HT-29 (cell line): ENCODE measurements at places on chromosomes 2 and 18.
A peak's percentile ranks its signal among the peaks of the same experiment; 100 is the strongest.

DNA sequence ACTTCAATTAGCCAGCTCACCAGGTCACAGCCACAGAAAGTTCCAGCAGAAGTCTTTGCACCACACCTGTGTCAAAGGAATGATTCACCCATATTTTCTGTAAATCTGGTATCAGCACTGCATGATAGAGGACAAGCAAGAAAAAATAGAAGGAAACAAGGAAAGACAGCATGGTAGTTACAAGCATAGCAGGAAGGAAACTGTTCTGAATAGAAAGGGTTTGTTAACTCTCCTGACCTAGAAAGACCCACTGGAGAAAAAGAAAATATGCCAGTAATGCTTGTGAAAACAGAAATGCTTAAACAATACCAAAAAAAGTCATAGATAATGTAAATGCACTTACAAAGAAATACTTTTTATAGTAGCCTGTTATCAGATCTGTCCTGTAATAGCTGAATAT lies 40.8 kb downstream of the SCRN3 start:
- DNase-seq: no peak

DNA sequence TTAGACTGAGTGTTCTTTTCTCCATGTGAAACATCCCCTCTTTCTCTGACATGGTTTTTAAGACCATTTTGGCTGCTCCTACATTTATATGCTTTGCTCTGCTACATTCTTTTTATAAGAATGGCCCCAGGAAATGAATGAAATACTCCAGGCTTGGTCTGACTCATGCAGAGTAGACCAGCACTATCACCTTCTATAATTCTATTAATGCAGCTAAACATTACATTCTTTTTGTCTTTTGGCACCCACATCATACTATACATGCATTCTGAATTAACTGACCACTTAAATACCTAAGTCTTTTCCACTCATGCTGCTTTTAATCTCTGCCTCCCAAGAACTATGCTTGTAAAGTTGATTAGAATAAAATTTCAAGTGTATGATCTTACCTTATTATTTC lies 94.1 kb downstream of the AAK1 start:
- no peak for DNase-seq

DNA sequence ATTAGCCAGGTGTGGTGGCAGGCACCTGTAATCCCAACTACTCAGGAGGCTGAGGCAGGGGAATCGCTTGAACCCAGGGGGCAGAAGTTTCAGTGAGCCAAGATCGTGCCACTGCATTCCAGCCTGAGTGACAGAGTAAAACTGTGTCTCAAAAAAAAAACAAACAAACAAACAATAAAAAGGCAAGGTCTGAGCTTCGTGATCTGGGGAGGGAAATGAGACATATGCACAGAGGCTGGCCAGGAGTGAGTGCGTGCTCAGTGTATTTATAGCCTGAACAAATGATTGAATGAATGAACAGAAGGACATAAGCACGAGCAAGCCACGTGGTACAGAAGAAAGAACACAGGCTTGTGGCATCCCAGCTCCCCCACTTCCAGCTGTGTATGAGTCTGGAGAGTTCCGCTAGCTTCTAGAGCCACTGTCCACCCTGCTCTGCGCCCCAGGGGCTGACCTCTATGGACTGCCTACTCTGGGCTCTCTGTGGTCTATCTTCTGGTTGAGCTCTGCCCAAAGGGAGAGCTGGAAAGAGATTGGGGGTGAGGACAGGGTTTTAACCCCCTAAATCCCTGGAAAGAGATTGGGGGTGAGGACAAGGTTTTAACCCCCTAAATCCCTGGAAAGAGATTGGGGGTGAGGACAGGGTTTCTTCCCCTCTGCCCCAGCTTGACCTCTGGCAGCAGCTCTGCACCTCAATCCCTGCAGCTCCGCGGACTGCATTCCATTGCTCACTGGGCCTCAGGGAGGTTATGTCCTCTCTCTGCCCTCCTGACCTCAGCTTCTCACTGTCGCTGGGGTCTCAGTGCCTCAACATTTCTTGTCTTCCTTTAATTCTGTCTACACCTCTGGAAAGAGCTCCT lies 11.0 kb upstream of the ROCK2 start:
- DNase-seq: no peak

- no peak for DNase-seq
These were observed 104.6 kb downstream of the RTN4 start for GRCh38 chr2:54945391-54946219.

- DNase-seq: no peak
These were observed 84.9 kb downstream of the ACKR3 start for GRCh38 chr2:236654496-236654895.

DNA sequence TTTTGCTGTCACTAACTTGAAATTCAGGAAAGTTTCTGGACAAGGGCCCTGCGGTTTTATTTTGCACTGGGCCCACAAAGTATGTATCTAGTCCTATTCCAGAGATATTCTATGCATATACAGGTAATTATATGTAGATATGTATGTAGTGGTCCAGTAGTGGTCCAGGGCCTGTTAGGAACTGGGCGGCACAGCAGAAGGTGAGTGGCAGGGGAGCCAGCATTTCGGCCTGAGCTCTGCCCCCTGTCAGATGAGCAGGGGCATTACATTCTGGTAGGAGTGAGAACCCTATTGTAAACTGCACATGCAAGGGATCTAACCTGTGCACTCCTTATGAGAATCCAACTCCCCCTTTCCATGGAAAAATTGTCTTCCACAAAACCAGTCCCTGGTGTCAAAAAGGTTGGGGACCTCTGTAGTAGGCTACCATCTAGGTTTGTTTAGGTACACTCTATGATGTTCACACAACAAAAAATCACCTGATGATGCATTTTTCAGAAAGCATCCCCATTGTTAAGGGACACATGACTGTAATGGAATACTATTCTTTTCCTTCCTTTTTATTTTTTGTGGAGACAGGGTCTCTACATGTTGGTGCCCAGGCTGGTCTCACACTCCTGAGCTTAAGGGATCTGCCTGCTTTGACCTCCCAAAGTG lies 2.8 kb upstream of the PPP4R3B start:
- peak; percentile 47 for DNase-seq

GRCh38 chr2:42025151-42025582 lies 22.7 kb upstream of the PKDCC start:
- DNase-seq: no peak

- peak; percentile 46 for DNase-seq
These were observed 100.1 kb downstream of the THADA start for GRCh38 chr2:43495727-43496126.

DNA sequence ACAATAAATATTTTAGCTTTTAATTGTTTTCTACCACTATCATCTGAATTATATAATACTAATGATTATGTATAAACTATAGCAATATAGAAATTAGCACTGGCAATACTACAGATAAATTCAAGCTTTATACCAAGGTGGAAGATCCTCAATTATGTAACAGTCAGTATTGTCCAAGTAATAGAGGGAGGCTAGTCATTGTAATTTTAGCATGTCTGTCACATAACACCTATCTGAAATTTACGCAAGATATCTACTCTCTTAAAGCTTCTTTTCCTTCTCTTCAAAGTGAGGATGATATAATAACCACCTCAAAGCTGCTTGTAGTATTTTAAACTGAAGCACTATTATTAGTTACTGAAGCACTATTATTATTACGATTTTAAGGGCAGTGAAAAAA lies 12.2 kb downstream of the KCNJ3 start:
- DNase-seq: no peak

DNA sequence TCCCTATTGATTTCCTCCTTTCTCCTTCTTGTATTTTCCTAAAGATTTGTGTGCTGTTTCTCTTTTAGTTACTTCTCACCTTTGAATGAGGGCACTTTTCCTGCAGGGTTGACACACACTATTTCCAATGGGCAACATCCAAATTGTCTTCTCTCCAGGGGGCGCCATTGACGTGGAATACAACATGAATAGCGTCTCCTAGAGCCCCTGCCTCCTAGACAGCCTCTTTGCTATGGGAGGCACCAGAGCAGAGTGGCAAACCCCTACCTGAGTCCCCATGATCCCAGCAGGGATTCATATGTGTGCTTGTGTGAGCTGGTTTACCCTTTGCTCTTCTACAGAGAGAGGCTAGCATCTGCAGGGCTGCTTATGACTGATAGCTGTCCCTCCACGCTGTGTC lies 61.3 kb upstream of the ITSN2 start:
- DNase-seq: peak; percentile 70

- peak; percentile 36 for DNase-seq
These were observed 72.5 kb downstream of the GNAL start for GRCh38 chr18:11761553-11761952.

DNA sequence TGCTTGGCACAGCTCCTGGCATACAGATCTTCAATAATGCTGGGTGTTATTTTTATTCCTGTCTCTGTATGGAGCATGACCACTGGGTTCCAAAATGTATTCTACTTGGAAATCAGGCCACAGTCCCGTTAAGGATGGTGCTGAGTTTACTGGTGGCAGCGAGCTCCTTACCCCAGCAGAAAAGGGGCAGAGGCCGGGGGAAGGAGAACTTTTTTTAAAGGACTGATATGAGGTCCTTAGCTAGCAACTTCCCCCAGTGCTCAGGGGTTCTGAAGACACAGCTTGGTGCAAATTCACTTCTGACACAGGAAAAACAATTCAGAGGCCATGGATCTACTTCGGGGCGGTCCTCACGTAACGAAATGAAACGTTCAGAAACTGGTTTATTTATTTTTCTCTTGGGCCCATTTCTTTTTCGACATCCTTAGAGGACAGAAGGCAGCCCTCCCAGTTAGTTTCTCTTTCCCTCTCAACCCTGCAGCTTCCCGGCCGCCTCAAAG lies 872 bp downstream of the RDH14 start:
- DNase-seq: no peak

DNA sequence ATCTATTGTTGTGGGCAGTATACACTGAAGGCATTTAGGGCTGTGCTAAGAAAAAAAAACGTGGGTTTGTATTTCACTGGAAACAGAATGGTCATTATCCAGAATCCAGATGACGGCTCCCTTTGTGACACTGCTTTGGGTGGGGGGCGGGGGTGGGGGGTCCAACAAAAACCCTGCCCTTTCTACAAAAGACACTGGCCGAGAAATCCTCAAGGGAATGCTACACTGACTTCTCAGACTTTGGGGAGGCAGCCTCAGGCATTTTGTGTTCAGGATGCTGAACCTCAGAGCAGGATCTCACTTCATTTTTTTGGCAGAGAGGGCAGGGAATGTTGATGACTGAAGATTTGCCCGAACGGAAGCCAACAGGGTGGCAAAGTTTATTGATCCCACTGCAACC lies 417.1 kb downstream of the HRH4 start:
- no peak for DNase-seq

DNA sequence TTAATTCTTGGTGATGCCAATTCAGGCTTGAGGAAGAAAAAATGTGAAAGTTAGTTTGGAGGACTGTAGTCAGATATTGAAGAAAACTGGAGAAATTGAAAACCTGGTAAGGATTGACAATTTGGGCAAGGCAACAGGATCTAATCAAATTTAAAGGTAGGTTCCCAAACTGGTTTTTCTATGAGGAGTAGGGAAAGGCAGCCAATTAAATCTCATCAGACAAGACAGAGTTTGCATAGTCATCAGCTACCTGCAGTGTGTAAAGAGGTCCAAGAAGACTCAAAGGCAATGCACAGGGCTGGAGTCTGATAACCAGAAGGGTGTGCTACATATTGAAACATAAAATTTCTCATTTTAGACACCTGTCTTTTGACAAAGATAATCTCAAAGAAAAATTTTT lies 16.0 kb upstream of the CAB39 start:
- DNase-seq: no peak

- DNase-seq: peak; percentile 59
These were observed 73.9 kb upstream of the LPIN2 start for GRCh38 chr18:3086871-3087270.

DNA sequence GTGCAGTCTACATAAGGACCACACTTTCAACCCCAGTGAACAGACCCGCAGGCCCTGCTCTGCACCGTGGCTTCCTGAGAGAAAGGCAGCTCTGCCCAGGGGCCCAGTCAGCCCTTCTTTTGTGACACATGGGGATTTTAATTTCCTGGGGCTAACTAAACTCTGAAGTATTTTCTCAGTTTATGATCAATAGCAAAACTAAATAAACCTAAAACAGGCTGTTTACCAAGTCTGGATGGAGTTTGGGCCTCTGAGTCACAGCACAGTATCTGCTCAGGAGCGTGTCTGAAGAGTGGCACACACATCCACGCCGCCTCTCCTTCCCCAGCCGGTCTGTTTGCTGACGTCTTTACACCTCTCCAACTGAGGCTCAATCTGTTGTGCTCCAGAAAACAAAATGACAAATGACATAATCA lies 72.3 kb downstream of the LDLRAD4 start:
- DNase-seq: no peak

GRCh38 chr2:231640641-231641111 lies 48.0 kb downstream of the TEX44 start:
- peak; percentile 50 for DNase-seq

DNA sequence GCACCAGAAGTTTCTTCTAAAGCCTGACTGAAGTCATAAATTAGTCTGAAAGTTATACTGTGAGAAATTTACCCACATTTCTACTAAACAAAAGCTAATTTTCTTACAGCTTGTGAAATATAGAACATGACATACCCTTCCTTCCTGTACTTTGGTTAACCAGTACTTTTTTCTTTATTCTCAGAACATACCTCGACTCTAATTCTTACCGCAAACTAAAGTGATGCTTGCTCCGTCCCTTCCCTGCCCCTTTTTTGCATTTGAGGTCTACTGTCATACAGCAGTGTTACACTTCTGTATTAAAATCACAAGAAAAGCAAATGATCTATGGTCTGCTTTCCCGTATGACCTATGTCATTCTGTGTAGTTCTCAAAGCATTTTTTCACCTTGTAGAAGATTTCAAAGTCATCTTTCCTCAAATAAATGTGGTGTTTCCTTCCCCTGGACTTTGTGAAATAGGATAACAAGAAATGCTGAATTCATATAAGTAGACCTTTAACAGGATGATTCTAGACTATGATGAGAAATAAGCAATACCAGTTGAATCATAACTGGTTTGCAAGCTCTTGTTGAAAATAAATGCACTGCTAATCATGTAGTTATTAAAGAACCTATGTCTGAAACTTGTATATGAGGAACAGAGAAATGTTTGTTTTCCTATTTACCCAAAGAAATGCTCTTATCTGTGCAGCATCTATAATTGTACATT lies 30.4 kb downstream of the CYTIP start:
- no peak for DNase-seq

- no peak for DNase-seq
These were observed 294.0 kb downstream of the DSC3 start for GRCh38 chr18:30748541-30748940.

GRCh38 chr2:240590681-240591111 lies 4.2 kb downstream of the CAPN10 start:
- DNase-seq: no peak

DNA sequence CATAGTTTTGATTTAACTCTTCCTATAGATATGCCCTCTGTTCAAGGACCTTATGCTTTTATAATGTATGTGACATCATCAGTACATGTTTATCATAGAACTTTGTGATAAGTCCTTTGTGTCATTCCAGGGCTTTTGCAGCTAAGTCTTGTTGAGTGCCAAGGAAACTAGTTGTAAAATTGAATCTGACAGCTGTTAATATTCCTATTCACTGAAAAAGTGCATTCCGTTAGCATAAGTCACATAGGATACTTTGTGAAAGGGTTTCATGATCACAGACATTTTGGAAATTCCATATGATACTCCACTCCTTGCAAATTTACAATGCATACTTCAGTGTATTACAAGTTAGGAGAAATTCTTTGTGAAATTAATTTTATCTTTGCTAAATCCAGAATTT lies 503.4 kb downstream of the CCDC85A start:
- DNase-seq: no peak
